ENCODE measurements at places on chromosomes 6 and 20.

GRCh38 chr6:140441256-140441655, 1066.8 kb upstream of the CITED2 start:
- no peak for DNase-seq

- no peak for DNase-seq
Measured at GRCh38 chr6:137309078-137309762, 90.0 kb upstream of the IFNGR1 start.

- DNase-seq, result no peak
Measured at GRCh38 chr6:135144673-135145062, 36.4 kb upstream of the MYB start.

DNA sequence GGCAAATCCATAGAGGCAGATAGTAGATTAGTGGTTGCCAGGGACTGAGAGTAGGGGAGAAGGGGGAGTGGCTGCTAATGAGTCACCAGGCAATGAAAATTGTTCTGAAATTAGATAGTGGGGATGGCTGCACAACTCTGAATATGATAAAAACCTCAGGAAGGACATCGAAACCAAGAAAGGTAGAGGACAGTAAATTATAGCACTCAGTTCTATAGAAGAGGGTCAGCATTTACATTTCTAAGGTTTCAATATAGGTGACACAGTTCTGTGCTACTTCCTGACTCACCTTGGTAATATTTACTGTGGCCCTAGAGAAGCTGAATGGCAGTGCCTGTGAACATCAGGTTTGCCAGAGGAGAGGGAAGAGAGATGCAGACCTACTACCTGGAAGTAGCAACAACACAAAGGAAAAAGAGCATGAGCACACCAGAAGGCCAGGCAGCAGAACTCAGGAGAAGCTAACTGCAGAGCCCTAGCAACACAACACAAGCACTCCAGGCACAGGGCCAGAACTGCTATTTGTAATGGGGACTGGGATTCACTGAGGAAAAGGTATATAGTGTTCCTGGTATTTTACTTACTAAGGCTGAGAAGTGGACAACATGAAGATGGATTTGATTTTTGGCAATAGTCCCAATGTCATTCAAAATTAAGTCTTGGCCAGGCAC, 75.9 kb downstream of the PLCG1 start:
- no peak for DNase-seq

- no peak for DNase-seq
Measured at GRCh38 chr6:37725957-37726356, 28.3 kb upstream of the MDGA1 start.

- DNase-seq, result no peak
Measured at GRCh38 chr20:45842169-45842812, 8.7 kb downstream of the SNX21 start.

GRCh38 chr6:139523986-139524385, 149.5 kb upstream of the CITED2 start:
- DNase-seq, result no peak

DNA sequence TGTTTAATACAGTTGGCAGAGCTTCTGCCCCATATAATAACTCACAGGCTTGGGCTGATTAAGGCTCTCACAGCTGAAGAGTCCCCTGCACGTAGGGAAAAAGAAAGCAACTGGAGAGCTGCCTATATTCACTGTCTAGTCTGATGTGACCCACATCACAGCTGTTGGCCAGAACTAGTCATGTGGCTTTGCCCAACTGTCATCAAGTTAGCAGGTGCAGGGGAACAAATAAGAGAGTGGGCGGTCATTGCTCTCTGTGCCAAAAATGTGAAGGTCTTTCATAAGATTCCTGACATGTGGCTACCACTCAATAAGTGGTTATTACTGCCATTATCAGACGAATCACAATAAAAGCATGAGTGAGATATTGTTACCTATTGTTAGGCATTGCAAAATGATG, 665.2 kb downstream of the DOK5 start:
- no peak for DNase-seq

DNA sequence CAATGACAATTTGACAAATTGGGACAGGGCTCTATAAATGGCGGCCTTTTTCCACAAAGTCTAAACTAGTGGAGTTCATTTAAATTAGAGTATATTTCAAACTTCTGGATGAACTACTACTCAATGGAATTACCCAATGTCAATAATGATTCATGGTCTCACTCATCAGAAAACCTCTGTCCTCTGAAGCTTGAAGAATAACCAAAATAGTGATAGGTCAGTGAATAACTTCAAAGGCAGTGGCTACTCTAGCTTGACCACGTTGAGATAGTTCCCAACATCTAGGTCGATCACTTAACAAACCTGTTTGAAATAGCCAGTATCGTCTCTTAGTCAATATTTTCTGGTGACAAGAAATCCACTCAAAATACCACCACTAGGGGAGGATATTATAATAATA, 197.6 kb downstream of the HDGFL1 start:
- no peak for DNase-seq

DNA sequence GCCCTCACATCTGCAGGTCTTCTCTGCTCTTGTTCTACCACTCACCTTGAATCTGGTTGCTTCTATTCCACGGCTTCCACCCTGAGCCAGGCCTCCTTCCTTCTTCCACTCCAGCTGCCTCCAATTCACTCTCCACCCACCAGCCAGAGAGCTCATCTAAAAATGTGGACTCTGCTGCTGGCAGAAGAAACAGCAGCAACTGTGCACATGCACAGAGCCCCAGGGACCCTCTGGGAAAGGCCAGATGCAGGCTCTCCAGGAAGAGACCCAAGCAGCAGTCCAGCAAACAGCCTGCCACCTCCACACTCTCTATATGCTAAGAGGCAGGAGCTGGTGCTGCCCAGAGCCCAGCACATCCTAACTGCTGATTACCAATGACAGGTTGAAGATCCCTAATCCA, 162.6 kb upstream of the TOP1 start:
- no peak for DNase-seq

GRCh38 chr20:47973519-47974233, 188.4 kb upstream of the SULF2 start:
- no peak for DNase-seq

DNA sequence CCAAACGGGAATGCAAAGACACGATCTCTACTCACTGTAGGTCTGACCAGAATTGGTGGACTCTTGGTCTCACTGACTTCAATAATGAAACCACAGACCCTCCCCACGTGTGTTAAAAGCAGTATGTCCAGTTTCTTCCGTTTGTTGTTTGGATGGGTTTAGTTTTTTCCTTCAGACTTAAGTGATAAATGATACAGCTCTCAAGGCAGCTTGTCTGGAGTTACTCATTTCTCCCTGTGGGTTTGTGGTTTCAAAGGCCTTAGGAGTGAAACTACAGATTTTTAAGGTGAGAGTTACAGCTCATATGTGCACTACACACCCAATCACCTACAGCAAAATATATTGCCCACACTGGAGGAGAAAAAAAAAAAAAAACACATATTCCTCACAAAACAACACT, 86.7 kb upstream of the STMND1 start:
- DNase-seq, result no peak

- DNase-seq, result no peak
Measured at GRCh38 chr6:111603685-111604084, 2.0 kb downstream of the TRAF3IP2 start.

GRCh38 chr6:154071711-154072110, 32.7 kb downstream of the OPRM1 start:
- no peak for DNase-seq

DNA sequence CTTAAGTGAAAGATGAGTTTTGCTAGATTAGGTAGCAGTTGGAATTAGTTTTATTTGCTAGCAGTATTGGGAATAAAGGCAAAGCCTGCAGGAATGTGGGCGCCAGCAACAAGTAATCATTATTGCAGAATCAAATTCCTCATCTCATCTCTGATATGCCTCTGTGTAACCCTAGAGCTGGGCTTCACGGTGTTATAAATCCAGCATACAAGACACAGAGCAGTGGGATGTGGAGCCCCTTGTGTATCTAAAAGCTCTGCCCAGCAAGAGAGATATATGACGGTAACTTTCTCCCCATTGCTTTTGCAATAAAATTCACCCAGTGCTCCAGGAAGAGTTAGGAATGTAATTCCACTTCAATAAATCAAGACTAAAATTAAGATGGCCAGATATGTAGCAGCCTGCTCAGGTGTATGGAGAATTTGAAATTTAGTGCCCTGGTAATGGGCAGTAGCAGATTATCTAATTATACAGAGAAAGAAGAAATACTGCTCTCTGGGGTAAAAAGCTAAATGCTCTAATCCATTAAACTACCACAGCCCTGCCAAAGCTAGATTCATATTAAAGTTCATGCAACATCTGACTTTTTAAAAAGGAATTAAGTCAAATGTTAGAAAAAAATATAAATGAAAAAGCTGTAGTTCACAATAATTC, 5.6 kb upstream of the BLOC1S5 start:
- DNase-seq, result no peak

DNA sequence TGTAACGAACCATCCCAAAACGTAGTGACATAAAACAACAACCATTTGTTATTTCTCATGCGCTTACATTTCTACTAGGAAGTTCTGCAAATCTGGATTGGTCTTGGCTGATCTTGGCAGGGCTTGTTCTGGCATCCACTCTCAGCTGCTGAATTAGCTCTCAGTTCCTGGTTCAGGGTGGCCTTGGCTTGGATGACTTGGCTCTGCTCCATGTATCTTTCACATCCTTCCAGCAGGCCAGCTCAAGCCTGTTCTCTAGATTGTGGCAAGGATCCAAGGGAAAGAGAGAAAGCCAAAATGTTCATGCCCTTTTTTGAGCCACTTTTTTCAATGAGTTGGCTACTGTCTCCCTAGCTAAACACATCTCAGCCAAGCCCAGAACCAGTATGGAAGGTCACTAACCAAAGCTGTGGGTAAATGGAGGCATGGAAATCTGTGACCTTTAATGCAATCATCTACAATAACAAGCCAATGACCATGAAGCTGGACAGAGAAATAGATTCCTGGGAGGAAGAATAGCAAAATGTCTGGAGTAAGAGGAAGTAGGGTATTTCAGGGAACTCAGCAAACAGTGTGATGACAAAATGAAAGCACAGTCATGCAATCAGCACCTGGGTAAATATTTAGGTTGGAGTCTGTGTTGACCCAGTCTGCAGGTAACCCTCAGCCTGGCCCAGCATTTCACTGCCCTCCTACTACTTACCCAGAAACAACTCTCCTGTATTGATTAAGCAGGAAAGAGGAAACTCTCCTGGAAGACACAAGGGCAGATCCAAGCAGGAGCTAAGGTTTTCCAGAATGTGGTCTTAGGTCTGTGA, 32.7 kb upstream of the SNAP25 start:
- no peak for DNase-seq

- DNase-seq, result no peak
Measured at GRCh38 chr6:25448965-25449538, 169.9 kb downstream of the CARMIL1 start.

- no peak for DNase-seq
Measured at GRCh38 chr20:49647550-49647949, 66.1 kb downstream of the B4GALT5 start.

- no peak for DNase-seq
Measured at GRCh38 chr6:154894902-154895301, 100.2 kb upstream of the TIAM2 start.

DNA sequence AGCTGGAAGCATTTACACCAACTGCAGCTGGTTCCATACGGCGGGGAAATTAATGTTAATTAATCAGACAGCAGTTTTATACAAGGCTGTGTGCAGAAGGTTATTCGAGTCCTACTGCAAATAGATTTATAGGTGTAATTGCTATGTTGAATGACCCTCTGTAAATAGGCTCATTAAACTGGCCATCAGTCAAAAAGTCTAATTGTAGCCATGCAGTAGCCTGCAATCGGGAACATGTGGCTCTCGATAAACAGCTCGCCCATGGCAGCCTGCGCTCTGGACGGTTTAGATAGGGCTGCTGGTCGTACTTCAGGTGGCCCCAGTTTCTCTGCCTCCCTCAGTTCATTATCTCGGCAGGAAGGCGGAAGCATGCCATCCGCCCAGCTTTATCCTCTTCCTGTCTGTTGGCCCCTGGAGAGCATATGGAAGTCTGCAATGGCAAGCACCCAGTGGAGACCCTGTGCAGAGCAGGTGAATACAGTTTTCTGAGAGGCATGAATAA, 143.2 kb downstream of the MBOAT1 start:
- DNase-seq, result no peak

DNA sequence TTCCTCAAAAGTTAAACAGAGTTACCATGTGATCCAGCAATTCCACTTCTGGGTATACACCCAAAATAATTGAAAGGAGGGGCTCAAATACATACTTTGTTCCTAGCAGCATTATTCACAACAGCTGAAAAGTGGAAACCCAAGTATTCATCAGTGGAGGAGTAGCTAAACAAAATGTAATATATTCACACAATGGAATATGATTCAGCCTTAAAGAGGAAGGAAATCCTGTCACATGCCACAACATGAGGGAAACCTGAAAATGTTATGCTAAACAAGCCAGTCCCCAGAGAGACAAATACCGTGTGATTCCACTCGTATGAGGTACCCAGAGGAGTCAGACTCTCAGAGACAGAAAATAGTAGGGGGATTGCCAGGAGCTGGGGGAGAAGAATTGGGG, 44.5 kb downstream of the PXDC1 start:
- DNase-seq, result no peak

- DNase-seq, result no peak
Measured at GRCh38 chr20:57809661-57810172, 99.9 kb upstream of the PMEPA1 start.

GRCh38 chr6:129312880-129313279, 397.1 kb downstream of the ARHGAP18 start:
- DNase-seq, result no peak

DNA sequence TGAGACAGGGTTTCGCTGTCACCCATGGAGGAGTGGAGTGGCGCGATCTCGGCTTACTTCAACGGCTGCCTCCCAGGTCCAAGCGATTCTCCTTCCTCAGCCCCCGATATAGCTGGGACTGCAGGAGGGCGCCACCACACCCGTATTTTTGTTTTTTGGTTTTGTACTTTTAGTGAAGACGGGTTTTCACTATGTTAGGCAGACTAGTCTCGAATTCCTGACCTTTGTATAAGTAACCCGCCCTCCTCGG, 115.4 kb upstream of the BTN3A2 start:
- DNase-seq, result no peak

DNA sequence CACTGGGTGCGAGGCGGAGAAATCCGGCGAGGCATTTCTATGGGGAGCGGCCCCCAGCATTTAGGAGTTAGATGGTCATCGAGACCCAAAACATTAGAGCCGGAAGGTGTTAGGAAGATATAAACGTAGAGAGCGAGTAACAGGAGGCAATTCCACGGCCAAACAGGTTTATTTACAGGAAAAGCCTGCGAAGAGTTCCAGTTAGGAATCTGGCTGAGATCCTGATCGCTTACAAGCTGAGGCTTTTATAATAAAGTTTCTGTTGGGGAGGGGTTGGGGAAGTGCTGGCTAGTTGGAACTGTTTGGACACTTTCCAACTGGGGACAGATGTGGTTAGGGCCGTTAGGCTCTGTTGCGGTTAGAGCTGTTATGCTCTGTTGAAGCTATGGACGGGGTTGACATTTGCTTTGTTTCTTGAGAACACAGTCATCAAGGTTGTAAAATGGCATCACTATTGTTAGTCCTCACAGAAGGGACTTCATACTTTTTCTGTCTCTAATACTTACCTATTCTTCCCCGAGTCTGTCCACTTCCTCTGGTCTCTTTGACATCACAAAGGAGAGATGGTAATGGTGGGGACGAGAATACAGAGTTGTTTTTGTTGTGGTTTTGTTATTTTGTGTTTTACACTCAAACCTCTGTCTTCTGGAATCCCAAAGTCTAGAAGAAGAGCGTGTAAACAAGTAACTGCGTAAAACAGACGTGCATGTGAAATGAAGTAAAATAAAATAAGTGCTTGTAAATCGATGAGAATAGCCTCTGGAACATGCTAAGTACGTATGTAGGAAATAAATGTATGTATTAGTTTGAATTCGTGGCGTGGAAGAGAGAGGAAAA, 554 bp upstream of the ZSCAN31 start:
- no peak for DNase-seq

GRCh38 chr20:22557403-22558276, 26.7 kb downstream of the FOXA2 start:
- DNase-seq, result no peak
